CD4-positive, alpha-beta T cell treated with Interleukin-2 at 100 ng/mL for 4 hours (primary cell): ENCODE measurements at places on chromosomes 5 and 9.

- no peak for DNase-seq
These were observed 96.7 kb upstream of the CHD1 start for GRCh38 chr5:99025298-99026045.

- DNase-seq, result no peak
These were observed 98.7 kb downstream of the NMUR2 start for GRCh38 chr5:152306386-152306785.

DNA sequence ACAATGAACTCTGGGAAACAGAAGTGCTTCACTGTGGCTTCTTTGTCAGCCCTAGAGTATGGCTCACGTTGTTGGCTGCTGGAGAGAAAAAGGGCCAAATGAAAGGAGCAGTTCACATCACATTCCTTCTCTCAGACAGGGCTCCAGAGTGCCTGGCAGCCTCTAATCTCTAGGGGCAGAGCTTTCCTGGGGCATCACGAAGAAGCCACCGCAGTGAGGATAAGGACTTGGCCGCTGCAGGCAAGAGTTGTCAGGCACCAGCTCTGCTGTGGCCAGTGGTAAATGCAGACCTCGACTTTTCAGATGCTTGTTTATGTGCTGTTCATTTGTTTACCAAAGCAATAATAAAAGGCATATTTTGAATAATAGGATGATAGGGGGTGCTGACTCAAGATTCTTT, 227.2 kb downstream of the ICE1 start:
- no peak for DNase-seq

- no peak for DNase-seq
These were observed 665.0 kb upstream of the RGMB start for GRCh38 chr5:98108497-98108896.

- no peak for DNase-seq
These were observed 7.2 kb downstream of the ORM2 start for GRCh38 chr9:114336699-114337395.

- no peak for DNase-seq
These were observed 10.3 kb downstream of the FRRS1L start for GRCh38 chr9:109156708-109157107.

DNA sequence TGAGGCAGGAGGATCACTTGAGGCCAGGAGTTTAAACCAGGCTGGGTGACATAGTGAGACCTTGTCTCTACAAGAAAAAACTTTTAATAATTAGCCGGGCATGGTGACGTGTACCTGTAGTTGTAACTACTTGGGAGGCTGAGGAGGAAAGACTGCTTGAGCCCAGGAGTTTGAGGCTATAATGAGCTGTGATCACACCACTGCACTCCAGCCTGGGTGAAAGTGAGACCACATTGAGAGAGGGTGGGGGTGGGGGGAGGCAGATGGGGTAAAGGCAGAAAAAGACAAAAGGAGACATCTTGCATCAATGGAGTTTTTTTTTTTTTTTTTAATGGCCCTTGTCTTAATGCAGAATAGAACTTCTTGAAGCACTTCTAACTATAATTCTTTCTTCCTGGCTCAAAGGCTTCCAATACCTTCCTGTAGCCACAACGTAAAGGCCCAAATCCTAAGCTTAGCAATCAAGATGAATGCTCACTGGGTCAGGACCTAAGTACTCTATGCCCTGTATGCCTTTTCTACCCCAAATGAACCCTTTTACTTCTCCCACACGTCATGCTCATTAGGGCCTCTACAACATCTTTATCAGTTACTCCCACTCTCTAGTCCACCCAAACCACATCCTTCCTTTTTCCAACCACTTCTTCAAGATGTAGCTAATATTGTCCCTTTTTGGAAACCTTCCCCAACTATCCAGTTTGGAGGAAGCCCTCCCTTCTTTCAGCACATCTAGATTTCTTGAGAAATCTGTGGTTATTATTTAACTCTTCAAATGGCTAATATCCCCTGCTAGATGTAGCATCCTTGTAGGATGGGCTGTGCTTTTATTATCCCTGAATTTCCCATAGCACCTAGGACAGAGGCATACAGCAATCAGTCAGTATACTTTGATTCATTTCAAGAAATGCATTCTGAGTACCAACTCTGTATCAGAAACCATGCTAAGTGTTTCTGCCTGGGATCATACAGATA, 40.8 kb downstream of the CSF2 start:
- DNase-seq, result no peak

DNA sequence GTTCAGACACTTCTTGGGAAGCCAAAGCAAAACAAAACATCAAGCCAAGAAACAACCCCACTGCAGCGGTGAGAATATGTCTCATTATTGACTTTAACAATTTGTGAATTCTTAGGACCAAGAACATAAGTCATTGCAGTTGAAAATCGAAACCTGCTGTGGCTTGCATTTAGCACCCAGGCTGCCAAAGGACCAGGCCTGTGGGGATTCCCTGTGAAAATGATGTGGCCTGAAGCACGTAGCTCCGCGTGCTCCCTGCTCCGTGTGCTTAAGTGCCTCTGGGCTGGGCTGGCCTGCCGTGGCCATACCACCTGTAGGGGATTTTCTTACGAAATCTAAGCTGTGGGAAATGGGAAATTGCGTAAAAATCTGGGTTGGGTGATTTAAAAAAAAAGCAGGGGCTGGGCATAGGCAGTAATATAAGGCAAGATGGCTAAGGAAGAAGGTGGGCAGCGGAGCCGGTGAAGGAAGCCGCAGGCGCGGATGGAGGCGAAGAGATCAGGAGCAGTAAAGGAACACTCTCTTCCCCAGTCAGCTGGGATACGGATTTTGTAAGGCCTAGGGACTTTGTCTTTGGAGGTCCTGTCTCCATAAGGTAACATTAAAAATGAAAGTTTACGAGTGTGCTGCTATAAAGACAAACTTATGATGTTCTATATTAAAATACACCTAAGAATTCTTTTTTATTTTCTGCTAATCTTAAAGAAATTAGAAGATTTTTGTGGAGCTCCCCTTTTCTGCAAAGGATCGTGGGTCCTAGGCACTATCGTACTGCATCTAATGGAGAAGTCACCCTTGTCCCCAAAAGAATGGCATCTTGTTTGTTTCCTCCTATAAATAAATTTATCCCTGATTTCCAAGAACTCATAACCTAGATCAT, 189.6 kb upstream of the SEMA6A start:
- DNase-seq, result no peak

GRCh38 chr5:1010181-1010510, 1.5 kb downstream of the NKD2 start:
- DNase-seq, result no peak

DNA sequence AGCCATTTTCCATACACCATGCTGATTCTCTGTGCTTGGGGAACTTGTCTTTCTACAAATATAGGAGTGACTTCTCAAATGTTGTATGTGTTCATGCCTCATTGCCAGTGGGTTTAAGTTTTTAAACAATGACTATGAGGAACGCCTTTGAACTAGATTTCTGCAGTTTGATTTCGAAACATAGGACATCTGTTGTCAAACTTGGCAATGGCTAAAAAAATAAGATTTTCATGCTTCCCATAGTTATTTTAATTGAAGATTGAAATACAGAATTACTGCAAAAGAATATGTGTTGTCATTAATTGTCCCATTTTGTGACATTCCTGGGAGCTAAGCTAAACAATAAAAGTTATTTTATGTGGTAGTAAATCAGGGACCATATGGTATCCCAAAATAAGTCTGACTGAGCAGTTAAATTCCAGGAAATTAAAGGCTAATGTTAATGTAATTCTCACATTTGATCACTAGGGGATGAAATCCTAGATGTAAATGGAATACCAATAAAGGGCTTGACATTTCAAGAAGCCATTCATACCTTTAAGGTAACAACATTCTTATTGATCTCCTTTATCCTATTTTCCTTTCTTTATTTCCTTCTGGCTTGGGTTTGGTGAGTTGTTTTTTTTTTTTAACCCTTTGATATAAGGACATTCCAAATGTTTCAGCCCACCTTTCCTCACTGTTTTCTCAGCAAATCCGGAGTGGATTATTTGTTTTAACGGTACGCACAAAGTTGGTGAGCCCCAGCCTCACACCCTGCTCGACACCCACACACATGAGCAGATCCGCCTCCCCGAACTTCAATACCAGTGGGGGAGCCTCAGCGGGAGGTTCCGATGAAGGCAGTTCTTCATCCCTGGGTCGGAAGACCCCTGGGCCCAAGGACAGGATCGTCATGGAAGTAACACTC, 116.7 kb downstream of the GOLPH3 start:
- no peak for DNase-seq

DNA sequence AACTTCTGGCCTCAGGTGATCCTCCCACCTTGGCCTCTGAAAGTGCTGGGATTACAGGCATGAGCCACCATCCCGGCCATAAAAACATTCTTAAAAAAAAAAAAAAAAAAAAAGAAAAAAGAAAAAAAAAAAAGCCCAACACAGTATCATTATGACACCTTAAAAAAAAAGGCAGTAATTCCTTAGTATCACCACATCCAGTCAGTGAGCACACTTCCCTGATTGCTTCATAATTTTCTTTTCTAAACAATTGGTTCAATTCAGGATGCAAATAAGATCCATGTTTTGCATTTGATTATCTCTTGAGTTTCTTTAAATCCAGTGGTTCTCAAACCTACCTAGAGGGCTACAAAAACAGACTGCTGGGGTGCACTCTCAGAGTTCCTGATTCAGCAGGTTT, 182.5 kb downstream of the CDK5RAP2 start:
- no peak for DNase-seq
